GM23248 (cell line): ENCODE measurements at places on chromosomes 6 and 20. TPM values are rescaled to one million over a fixed set of nuclear protein-coding genes. Genes with fewer than 3 reads are reported as not detected.

Gene PCK1
- not detected in 2 replicates for total RNA-seq

Gene GSTA2
- 0.11 TPM in 1 of 2 replicates, not detected in the other for total RNA-seq

GRCh38 chr6:113464960-113465359 lies 392.2 kb upstream of the MARCKS start:
- DNase-seq = peak; percentile 80

DNA sequence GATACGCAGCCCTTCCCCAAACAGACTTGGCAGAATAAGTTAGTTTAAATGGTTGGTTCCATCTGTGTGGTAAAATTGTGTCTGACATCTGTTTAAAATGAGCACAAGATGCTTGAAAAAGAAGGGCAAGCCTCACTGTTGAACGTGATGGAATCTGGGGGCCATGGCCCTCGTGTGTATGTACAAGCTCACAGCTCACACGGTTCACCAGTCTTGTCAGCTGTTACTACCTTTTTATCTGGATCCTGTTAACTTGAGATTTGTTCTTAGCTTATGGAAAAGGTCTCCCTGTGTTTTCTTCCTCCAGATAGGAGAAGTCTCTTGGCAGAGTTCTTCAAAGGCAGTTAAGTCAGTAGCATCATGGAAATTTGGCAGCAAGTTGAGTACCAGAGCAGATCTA lies 270.6 kb downstream of the KHDC1L start:
- DNase-seq = no peak

DNA sequence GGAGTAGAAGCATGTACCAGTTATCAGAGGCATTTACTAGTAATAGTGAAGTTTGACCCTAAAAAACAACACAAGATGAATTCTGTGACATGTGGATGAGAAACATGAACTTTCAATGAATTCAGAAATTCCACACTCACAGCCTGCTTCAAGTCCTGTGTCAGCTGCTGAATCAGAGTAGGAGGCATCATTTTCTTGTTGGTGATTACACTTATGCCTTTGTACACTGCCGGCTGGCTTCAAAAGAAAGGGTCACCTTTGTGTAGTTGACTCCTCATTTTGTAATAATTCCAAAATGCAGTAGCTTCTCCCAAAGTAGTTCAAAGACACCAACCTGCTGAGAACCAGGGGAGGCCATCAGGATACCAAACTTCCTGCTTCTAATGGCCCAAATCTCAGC lies 165.5 kb downstream of the BACH2 start:
- peak; percentile 56 for DNase-seq

- DNase-seq = peak; percentile 17
These were observed 110.9 kb downstream of the ADGRG6 start for GRCh38 chr6:142412658-142413057.
